Left lung (tissue), 14 donors: ENCODE measurements at places on chromosomes 16 and 17.

- no peak for DNase-seq
Observed at GRCh38 chr17:79811011-79811867, 14.4 kb upstream of the CBX8 start.

DNA sequence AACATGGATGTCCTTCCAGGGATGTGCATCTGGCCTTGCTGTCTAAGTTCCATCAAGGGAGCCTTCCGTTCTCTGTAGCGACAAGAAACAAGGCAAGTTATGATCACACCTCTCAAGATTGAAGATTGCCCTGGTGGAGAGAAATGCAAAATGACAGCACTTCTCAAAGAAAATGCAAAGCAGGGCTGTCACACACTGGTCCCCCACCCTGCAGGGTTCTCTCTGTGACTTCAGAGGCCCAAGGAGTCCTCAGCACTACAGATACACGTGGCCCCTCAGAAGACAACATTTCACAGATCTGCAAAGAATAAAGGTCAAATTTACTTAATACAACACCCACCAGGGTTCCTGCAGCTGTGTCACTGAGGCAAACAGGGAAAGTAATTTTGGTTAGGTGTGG, 60.7 kb upstream of the TEX2 start:
- DNase-seq = no peak

DNA sequence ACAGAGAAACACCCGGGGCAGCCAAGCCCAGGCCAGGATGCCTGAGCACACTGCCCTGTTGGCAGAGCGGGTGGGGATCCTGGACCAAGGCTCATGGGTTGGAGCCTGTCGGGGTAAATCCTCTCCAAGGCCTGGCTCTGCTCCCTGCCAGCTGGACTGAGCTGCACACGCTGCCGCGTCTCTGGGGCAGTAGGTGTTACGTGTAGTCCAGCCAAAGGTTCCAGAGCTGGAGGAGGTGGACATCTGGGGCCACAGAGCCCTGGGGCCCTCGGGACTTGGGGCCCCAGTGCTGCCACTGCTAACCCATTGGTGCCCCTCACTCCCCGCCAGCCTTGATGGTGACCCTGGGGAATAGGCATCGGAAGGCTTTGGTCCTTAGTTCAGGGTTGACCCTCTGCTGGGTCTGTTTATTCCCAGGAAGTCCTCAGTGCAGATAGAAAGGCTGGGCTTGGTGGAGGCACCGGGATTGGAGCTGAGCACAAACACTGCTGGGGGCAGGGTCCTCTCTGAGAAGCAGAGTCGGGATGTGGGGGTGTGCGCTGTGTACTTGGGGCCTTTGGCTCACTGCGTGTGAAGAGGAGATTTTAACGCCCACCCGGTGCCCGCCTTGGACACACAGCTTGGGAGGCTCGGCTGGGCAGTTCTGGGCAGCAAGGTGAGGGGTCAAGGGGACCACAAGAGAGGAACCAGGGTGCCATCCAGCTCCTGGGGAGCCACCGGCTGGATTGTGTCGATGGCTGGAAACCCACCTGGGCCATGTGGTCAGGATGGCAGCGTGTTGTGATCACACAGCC, 16.3 kb upstream of the CBX4 start:
- no peak for DNase-seq

GRCh38 chr16:8621222-8621571, 301 bp upstream of the METTL22 start:
- DNase-seq = no peak

DNA sequence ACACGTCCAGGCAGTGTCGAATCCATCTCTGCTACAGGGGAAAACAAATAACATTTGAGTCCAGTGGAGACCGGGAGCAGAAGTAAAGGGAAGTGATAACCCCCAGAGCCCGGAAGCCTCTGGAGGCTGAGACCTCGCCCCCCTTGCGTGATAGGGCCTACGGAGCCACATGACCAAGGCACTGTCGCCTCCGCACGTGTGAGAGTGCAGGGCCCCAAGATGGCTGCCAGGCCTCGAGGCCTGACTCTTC, 7.2 kb upstream of the CD68 start:
- DNase-seq = no peak

- no peak for DNase-seq
Observed at GRCh38 chr17:279331-279730, 73.3 kb downstream of the RPH3AL start.

GRCh38 chr17:71666047-71666446, 454.8 kb upstream of the SOX9 start:
- DNase-seq = no peak

- DNase-seq = peak; percentile 80
Observed at GRCh38 chr17:39244600-39245570, 19.1 kb upstream of the STAC2 start.

DNA sequence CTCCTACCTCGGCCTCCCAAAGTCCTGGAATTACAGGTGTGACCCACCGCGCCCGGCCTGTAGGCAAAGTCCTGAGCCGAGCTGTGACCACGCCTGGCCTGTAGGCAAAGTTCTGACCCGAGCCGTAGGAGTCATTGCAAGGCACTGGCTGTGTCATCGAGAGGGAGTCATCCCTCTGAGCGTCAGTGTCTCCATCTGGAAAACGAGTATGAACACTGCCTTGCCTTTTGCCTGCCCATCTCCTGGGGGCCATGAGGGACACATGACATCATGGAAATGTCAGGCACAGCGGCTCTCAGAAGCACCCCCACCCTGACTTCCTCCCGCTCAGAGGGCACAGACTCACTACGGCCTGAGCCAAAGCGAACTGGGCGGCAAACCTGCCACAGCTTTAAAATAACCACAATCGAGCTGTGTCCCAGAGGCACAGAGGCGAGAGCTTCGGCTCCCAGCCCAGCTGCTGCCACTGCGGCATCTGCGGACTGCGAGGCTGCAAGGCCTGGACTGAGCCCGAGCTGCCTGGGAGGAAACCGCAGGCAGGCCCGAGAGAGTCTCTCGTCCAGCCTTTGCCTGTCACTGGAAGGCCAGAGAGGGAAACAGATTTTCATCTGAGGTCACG, 50.8 kb downstream of the RPH3AL start:
- no peak for DNase-seq

GRCh38 chr17:57724026-57724728, 20.9 kb downstream of the CCDC182 start:
- no peak for DNase-seq

GRCh38 chr16:1152651-1153259, at the start of gene CACNA1H:
Gene CACNA1H (plus strand): TSS chr16:1153106. CDS start chr16:1153738, 632 bp downstream.
- DNase-seq = no peak

DNA sequence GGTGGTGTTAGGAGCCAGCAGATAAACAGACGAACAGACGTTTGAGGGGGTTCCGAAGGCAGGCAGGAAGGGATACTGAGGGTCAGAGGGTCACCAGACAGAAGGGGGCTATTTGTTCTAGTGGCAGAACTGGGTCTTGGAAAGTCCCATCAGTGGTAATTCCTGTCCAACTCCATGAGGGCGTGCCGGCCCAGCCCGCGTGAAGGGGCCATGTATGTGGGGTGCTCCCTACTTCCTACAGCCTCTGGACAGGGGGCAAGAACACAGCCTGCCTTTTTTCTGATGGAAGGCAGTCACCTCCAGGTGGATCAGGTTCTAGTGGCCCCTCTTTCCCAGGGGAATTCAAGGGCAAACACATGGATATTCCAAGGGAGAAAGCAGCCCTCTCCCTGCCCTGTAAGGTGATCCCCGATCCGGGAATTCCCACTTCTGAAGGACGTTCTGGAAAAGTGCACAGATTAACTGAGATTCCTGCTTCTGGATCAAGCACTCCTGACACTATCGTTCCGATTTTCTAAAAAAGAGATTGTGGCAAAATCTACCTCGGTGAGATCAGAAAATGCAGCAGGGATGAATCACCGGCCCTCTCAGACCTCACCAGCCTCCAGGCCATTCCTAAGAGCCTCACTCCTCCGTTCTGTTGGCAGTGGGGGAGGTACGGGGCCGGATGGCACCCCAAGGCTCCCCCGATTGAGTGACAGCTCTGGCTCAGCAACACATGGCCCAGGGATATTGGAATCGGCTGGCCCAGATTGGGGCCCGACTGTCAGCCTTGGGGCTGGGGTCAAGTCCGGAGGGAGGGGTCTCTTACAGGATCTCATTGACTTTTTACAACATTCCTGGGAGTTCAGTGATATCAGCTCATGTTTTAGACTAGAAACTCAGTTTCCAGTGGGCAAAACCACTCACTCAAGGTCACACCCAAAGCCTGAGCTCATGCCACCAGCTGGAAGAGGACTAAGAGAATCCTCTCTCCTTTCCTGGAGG, 12.4 kb downstream of the STX1B start:
- no peak for DNase-seq
